ENCODE measurements at places on chromosomes 2 and 18.

DNA sequence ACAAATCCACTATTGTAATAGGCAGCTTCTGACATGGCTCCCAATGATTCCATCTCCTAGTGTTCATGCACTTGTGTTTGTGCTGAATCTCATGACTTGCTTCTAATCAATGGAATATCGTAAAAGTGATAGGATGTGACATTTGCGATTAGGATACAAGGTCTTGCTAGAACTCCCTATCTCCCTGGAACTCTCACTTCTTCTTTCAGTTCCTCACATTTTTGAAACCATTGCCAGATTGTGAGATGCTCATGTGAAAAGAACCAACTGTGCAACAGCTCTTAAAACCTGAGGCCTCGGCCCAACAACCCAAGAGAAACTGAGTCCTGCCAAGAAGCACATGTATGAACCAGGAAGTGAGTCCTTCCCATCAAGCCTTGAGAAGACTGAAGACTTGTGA lies 226.9 kb upstream of the DTNA start:
- no peak for DNase-seq

DNA sequence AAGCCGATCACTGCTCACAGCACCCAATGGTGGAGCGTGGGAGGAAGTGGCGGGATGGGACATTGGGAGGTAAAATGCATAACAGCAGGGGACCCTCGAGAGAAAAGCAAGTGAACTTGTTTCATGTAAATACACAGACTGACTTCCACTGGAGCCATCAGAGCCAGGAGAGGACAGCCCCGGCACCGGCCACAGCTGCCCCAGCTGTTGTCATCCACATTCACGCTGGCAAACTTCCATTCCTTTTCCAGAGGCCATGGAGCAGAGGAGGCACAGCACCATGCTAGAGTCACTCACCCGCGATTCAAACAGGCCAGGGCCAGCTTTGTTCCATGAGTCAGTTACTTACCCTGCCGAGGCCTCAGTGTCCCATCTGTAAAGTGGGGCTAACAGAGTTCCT lies 610.9 kb upstream of the SALL3 start:
- no peak for DNase-seq

GRCh38 chr2:204249437-204249836 lies 295.8 kb upstream of the PARD3B start:
- DNase-seq = no peak

- DNase-seq = no peak
Measured at GRCh38 chr18:36752929-36753865, 75.6 kb downstream of the TPGS2 start.

- DNase-seq = no peak
Measured at GRCh38 chr18:2654928-2655177, 673 bp upstream of the SMCHD1 start.

DNA sequence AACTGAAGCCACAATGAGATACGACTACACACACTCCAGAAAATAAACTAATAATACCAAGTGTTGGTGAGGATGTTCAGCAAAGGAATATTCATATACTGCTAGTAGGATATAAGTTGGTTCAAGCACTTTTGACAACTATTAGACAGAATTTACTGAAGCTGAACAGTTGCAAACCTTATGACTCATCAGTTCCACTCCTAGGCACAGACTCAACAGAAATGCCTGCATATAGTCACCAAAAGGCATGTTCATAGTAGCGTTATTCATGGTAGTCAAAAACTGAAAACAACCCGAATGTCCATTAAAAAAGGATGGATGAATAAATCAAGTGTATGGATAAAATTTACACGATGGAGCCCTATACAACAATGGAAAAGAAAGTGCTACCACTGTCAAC lies 232.0 kb downstream of the ANAPC1 start:
- no peak for DNase-seq

GRCh38 chr2:19426941-19427340 lies 68.5 kb upstream of the OSR1 start:
- no peak for DNase-seq

All from stimulated activated CD4-positive, alpha-beta T cell treated with anti-CD3 and anti-CD28 coated beads, Interleukin-1b, Interleukin-23, amount 100 ng/mL, for 24 hours (primary cell).